ENCODE measurements at places on chromosomes 5 and 9. TPM values are rescaled to one million over a fixed set of nuclear protein-coding genes. Genes with fewer than 3 reads are reported as not detected.

DNA sequence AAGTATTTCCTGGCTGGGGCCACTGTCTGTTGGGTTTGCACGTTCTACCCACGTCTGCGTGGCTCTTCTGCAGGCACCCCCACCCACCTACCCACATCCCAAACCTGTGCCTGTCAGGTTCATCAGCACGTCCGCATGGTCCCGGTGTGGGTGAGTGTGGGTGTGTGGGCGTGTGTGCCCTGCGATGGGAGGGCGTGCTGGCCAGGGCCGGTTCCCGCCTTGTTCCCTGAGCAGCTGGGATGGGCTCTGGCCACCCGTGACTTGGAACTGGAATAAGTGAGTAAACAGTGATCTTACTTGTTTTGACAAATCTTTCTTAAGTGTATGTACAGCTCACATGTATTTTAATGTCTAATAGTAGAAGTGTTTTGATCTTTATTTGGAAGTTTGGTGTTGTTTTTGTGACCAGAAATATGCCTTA, 20.4 kb downstream of the ERGIC1 start:
- no peak for DNase-seq

DNA sequence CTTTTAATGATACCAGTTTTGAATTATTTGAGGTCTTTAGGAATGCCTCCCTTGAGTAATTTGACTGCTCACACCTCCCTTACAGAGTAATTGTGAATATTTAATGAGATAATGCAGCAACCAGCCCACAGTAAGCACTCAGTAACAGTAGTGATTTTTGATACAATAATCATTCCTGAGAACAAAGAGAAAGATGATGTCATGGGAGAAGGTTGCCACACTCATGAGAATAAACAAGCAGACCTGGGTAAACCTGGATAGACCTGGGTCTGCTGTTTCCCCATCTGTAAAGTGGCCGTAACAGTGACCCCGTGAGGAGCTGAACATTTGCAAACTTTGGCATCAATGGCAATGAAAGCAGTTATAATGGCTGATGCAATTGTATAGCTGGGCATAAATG, 4.2 kb downstream of the C1QTNF2 start:
- DNase-seq = no peak

DNA sequence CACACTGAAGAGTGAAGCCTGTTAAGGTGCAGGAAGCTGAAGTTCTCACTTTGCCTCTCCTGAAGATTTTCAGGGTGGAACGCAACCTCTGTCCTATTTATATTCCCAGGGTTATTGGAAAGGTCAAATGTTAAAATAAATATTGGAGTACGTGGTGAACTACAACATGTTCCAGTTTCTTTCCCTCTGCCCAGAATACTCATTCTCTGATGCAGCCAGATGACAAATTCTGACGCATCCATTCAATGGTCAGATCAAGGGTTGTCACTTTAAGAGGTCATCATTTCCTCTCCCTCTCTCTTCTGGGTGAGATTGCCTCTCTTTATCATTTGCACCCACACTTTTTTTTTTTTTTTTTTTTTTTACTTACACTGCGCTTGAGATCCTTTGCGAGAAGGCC, 277.1 kb downstream of the BRINP1 start:
- no peak for DNase-seq

- no peak for DNase-seq
Observed at GRCh38 chr5:74736759-74737158, 30.2 kb downstream of the GFM2 start.

DNA sequence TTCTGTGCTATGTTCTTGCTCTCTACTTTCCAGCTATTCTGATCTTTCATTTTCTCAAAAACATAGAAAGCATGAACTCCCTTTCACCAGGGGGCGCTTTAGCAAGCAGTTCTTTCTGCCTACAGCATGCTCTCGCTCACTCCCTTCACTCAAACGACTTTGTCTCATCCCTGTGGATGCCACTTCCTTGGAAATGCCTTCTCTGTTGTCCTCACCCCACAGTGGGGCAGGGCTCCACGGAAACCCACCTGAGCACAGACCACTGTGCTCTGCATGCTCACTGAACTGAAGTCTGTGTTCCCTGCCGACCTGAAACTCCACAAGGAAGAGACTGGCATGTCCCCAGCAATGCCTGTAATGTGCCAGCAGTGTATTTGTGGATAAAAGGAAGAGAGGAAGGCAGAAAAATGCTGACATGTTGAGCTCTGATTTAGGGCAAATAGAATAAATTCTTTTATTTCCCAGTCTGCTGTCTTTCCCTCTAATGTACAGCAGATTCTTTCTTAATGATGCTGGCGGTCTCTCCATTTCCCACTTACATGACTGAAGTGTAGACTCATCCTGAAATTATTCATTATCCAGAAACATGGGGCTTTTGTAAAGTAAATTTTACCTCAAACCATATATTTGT, 4.9 kb upstream of the ROR2 start:
- no peak for DNase-seq

GRCh38 chr5:111122398-111122797, 30.2 kb downstream of the WDR36 start:
- DNase-seq = no peak

- DNase-seq = no peak
Observed at GRCh38 chr9:81344366-81344765, 345.0 kb downstream of the TLE1 start.

GRCh38 chr5:1442222-1443145, 2.8 kb downstream of the SLC6A3 start:
- no peak for DNase-seq

- DNase-seq = no peak
Observed at GRCh38 chr5:56585999-56586691, 229.2 kb upstream of the MAP3K1 start.

The ACOT12 gene
- total RNA-seq = 0.74 TPM

The FAM219A gene
- total RNA-seq = 38.6 TPM

The DNAH5 gene
- total RNA-seq = 8.0 TPM

The PDZD2 gene
- 0.10 TPM for total RNA-seq

The GBGT1 gene
- 1.8 TPM for total RNA-seq

The CPLANE1 gene
- 18.1 TPM for total RNA-seq

The LCNL1 gene
- total RNA-seq = 0.82 TPM

The FRRS1L gene
- 2.3 TPM for total RNA-seq

Measured in Panc1 (cell line).